ENCODE measurements at places on chromosomes 4 and X.

DNA sequence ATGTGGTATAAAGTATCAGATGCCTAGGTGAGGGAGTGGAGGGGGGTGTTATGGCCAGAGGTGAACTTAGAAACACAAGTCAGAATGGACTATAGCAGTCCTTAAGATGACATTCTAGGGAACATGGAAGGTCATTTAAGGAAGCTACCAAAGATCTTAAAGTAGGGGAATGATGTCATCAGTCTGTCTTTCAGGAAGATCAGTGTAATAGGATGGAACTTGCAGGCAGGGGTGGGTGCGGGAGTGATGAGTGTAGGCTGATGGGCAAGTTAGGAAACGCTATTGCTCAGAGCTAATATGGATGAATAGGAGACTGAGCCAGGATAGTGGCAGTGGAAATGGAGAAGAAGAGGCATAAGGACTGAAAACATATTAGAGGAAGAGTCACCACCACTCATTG lies 27.5 kb upstream of the CWH43 start:
- no peak for DNase-seq

- no peak for DNase-seq
Measured at GRCh38 chr4:65437102-65437501, 233.2 kb downstream of the EPHA5 start.

DNA sequence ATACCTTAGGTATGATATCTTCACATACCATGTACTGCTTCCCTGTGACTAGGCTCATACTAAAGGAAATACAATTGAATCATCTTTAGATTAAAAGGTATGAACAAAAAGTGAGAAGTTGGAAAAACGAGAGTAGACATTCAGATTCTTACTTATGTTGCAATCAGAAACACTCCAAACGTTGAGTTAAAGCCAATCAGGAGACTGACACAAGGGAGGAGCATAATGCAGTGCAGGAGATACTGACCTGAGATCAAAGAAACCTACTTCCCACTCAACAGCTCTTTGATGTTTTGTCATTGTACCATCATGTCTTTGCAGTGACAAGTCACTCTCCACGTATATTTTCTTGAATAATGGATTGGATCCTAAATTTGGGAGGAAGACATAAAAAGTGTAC lies 8.9 kb upstream of the PCDH18 start:
- DNase-seq: no peak

GRCh38 chr4:132297346-132297745 lies 851.7 kb upstream of the PCDH10 start:
- peak; percentile 57 for DNase-seq

DNA sequence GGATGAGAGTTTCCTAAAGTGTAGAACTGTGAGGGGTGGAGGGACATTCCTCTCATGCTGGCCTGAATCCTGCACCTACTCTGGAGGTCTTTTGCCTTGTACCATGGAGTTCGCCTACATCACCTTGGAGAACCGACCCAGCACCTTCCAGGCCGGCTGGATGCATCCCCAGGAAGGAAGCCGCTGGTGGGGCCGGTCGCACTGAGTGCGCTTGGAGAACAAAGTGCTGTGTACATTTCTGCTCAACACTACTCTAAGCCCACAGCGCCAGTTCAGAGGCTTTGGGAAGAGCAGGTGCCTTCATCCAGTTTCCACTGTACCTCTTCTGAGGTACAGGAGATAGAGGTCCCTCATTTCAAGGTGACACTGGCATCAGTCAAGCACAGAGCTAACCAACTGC lies 15.4 kb upstream of the IRF2 start:
- DNase-seq: no peak

- DNase-seq: no peak
Measured at GRCh38 chr4:1031956-1032795, 20.8 kb downstream of the FGFRL1 start.

DNA sequence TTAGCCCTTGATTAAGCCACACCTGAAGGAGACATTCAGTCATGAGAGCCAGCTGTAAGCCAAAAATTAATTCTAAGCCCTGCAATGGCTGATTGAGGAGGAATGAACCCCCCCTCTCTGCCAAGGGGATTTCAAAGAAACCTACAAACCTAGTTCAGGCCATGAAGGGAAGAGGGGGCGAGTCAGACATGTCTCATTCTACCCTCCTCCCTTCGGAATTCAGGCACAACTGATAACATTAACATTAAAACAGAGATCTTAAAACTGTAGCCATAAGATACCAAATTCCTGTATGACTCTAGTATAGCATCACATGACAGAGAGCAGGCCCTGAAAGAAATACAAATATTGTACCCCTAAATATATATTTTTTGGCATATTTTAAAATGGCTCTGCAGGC lies 40.4 kb upstream of the AFAP1 start:
- no peak for DNase-seq

DNA sequence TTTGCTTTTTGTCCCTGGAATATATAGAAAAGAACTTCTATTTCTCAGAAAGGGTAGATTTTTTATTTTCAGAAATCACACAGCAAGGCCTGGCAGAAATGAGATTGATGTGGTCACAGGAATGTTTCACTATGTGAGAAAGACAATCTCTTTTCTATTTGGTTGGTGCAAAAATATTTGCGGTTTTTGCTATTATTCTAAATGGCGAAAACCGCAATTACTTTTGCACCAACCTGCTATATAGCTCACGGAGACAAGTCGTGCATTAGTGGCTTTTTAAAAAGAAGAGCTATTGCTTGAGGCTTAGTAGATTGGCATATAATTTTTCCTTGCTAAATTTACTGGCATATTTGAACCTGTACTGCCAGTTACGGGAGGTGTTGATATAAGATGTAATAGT lies 100.4 kb downstream of the ITM2A start:
- no peak for DNase-seq

GRCh38 chr4:25258980-25259578 lies 25.2 kb downstream of the PI4K2B start:
- DNase-seq: no peak

- DNase-seq: no peak
Measured at GRCh38 chr4:38046727-38047489, 86.7 kb downstream of the PTTG2 start.

- DNase-seq: no peak
Measured at GRCh38 chrX:13430136-13430827, 110.4 kb upstream of the ATXN3L start.

DNA sequence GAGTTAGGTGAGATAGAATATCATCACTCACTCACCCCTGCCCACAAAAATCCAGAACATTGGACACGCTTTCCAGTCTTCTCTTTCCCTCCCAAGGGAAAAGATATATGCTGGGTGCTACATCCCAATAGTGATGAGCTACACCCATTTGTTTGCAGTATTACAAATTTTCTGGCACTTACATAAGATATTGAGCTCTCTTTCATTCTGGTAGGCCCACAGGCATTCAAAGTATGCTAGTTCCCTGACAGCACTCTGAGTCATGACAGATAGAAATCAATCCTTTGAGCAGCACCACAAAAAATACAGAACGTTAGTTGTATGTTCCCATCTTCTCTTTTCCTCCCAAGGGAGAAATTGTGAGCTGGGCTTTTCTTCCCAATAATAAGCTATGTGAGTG lies 477.6 kb upstream of the GRID2 start:
- no peak for DNase-seq

DNA sequence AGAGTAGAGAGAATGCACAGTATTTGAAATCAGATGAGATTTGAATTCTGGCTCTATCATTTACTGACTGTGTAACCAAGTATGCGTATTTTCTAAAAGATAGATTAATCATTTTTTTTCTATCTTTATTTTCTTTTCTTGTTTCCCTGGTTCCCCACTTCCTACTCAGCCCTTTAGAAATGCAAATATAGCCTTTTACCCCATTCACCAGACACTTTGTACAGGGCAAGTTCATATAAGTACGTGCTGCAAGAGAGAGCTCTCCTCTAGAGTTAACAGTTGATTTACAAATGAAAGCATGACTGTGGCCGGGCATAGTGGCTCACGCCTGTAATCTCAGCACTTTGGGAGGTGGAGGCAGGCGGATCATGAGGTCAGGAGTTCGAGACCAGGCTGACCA lies 17.8 kb upstream of the TDO2 start:
- DNase-seq: no peak

GRCh38 chr4:62531731-62532130 lies 1331.6 kb downstream of the ADGRL3 start:
- no peak for DNase-seq

DNA sequence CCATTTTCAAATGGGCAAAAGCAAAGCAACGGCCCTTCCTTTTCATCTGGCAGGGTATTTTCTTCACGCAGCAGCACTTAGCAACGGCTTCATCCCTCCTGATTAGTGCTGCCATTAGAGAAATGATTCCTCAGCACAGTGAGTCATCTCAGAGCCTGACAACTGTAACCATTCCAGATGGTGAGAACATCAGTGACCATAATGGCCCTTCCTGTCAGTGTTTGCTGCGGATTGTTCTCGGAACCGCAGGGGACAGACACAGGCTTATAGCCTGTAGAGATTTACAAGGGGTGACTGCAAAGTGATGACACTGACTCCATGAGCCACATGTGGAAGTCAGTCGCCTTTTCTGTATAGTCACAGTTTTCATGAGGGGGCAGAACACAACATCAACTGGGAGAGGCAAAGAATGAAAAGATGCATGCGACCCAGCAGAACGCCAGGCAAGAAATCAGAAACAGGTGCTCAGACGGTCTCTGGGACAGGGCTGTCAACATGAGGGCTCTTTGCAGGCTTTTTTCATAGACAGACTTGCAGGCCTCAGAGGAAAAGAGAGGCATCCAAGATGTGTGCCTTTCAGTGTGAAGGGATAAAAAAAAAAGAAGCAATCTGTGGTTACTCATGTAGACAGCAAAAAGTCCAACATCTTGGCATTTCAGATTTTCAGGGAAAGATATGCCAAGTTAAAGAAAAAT lies 69.9 kb upstream of the FBXW7 start:
- DNase-seq: no peak

DNA sequence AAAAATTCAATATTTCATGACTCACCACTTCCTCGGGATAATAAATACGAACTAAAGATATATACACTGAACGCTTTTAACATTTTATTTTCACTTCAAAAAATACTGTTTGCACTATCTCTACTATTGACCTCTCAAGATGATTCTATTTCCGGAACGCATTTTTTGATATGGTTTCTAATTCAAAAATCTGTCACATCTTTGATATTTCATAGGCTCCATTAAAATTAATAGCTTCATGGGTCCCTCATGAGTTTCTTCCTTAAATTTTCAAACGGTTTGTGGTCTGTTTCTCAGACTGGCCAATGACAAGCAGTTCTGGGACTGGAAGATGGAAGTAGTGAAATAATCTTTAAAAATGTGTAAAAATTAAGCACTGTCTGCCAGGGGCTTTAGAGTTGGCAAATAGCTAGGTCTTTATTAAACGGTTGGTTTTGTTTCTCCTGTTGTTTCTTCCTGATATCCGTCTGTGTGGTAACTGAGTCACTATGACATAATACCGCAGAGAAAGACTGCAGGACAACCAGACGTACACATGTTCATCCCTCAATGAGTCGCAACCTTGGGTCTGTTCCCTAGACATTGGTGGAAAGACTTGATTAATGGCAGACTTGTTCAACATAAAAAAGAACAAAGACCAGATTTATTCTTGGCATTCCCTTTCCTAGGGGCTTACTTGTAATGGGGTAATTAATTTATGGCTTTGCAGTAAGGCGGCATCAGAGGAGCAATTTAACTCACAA lies 133.8 kb downstream of the PALLD start:
- DNase-seq: no peak

DNA sequence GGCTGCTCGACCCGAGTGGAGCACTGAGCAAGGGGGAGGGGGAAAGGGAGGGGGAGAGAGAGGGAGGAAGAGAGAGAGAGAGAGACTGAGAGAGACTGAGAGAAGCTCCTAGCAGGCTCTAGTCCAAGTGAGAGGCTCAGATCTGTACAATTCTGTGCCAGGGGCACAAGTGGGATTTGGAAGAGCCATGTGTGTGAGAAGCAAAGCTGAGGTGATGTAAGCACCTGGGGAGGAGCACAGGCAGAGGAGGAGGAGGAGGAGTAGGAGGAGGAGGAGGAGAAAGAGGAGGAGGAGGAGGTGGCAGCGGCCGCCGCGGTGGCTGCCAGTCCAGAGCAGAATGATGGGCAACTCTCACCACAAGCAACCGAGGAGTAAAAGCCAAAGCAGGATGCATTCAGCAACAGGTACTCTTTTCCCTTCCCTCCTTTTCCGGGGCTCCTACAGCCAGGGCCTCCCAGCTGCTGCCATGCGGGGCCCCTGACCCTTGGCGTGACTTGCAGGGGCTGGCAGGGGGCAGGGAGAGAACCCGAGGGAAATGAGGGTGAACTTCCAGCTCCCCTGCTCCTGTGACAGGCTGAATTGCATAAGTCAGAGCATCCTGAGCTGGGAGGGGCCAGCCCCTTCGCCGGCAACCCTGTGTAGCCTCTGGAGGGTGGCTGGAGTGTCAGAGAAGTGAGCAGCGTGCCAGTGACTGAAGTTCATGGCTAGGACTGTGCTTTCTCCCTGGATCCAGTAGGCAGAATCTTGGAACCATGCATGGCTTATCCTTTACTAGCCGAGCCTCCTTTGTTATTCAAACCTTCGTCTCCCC lies 62.2 kb downstream of the RTL5 start:
- no peak for DNase-seq

DNA sequence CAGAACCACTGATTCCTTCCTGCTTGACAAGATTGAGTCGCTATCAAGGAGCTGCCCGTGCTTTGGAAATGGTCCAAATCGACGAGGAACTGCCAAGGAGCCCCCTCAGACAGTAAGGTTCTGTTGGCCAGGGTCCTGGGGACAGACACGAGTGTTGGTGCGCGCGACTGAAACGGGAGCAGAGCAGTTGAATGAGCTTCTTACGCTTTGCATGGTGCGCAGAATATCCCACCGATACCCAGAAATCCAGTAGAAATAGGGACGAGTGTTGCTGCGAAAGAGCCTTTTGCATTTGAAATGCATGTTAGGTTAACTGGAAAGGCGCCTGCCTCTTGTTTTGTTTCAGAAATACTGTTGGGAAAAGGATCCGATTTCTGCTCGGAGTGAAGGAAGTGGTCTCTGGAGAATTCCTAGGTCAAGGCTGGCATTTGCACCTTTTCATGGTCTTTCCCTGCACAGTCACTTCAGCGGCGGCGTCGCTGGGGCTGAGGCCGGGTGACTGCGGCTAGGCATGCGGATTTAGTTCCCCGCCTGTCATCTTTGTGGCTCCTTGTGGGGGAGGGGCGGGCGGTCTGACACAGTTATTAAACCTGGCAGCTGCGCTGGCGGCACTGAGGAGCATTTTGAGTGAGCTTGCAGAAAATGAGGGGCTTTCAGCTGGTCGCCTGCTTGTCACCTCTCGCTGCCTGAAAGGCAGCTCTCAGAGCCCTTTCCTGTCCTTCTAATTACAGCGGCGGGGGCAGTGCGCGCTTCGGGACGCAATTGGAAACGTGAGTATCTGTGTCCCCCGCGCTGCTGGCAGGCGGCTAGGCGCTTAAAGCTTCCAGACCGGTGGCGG lies 51.5 kb upstream of the TRIM2 start:
- peak; percentile 40 for DNase-seq

Data from left lung (tissue), 14 donors.